ENCODE measurements at places on chromosomes 1 and 21.

GRCh38 chr1:182142621-182143020 lies 81.1 kb upstream of the ZNF648 start:
- no peak for DNase-seq

DNA sequence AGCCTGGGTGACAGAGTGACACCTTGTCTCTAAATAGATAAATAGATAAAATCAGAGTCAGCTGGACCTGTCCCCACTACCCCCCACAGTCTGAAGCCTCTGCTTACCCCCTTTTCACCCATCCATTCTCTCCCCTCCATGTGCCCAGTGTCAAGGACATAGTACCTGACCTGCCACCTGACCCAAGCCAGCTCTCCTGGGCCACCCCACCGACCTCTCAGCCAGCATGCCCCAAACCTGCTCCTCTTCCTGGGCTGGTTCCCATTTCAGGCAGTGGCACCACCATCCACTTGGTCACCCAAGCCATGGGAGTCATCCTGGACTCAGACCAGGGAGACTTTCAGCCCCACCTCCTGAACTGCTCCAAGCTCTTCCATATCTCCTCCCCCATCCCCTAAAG lies 28.2 kb downstream of the CITED4 start:
- DNase-seq, result no peak

DNA sequence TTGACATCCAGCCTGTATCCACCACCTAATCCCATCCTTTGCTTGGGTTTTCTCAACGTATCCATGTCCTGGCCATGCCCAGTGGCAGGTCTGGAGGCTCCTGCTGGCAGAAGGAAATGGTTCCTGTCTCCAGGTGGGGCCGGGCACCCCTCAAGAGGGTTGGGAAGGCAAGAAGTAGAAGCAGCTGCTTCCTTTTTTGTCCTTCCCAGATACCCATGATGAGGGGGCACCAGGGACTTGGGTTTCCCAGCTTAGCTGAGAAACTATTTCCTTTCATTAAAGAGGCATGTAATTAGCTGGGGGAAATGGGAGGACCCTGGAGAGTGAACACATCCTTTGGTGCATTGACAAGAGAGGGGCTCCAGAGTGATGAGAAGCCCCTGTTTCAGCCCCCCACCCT lies 21.1 kb upstream of the SLC45A3 start:
- no peak for DNase-seq

DNA sequence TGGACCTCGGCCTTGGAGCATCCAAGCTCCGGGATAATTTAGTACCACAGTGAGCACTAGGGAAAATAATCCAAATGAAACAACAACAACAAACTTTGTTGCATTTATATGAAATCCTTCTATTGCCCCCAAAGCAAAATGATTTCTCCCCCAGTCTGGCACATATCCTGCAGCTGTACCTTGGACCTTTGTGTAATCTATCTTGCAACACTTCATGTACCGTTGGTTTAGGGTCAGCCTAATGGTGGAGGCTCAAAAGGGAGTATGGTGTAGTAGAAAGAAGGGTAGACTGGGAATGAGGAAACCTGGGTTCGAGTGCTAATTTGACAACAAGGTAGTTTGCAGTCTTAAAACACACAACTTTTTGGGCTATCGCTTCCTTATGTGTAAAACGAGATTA lies 12.1 kb downstream of the GREM2 start:
- DNase-seq, result no peak

GRCh38 chr1:23475134-23475628 lies 8.8 kb downstream of the ASAP3 start:
- DNase-seq, result no peak

GRCh38 chr1:159999204-159999603 lies 32.6 kb downstream of the PIGM start:
- DNase-seq, result no peak

- no peak for DNase-seq
Measured at GRCh38 chr1:111704776-111705175, 34.4 kb downstream of the INKA2 start.

DNA sequence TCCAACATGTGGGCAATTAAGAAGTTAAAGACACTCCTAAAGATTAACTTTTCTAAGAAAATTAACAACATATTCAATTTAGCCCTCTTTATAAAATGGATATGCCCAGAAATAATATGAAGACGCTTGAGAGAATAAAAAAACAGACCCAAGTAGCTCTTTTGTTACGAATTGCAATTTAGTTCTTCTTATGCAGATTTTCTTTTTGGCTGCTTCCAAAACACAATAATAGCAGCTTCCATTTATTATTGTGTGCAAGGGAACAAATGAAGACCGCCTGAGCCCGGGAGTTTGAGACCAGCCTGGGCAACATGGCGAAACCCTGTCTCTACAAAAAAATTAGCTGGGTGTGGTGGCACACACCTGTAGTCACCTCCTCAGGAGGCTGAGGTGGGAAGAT lies 50.4 kb upstream of the BCL10 start:
- DNase-seq, result no peak

DNA sequence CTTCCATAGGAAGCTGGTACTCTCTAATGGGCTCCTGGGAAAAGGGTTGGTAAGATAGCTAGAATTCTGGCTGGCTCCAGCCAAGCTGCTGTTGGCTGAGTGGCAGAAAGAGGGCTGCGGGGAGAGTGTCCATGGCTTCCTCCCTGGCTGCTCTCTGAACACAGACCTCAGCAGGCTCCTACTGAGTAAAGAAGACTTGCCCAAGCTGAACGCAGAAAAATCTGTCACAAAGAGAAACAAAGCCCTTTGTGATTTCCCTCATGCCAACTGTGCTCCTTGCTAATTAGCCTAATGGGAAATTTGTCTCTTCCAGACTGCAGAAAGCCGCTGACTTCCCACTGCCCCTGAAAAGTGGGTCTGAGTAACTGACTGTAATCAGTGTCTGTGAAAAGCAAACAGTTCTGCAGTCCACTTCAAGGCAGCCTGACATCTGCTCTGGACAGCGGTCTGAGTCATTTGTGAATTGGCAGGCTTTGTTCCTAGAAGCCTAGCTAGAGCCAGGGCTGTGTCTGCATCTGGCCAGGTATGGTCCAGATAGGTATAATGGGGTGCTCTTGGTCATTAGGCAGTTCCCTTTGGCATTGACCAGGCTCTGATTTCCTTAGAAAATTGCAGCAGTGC lies 282.8 kb downstream of the ZNF648 start:
- no peak for DNase-seq

DNA sequence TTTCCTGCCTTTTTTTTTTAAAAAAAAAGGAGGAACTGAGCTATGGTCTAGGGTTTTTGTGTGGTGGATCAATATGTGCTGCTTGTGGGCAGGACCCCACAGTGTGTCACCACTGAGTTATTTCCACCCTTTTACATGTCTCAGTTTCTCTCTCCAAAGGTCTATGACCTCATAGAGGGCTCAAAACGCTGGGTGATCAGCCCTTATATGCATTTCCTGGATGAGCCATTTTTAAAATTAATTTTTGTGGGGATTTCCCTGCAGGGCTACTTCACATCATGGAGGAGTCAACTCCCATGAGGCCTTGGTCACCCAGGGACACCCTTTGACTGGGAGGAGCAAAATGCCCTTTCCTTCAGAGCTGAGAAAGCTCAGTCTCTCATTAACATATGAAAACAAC lies 20.7 kb upstream of the HAO2 start:
- no peak for DNase-seq

DNA sequence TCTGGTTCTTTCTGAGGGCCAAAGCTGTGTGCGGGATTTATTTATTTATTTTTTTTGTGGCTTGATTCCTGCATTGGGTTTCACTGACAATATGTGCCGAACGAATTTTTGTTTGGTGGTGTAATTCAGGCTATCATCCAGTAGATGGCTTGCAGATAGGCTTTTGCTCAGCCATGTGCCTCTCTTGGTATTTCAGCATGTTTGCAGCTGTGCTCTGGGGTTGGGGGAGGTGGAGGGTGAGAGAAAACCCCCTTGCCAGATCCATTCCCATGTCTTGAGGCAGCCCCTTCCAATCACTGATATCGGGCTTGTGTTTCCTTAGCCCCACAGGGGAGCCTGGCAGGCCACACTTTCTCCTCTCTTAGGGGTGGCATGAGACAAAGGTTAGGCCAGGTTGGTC lies 302.4 kb downstream of the PTGER3 start:
- no peak for DNase-seq

DNA sequence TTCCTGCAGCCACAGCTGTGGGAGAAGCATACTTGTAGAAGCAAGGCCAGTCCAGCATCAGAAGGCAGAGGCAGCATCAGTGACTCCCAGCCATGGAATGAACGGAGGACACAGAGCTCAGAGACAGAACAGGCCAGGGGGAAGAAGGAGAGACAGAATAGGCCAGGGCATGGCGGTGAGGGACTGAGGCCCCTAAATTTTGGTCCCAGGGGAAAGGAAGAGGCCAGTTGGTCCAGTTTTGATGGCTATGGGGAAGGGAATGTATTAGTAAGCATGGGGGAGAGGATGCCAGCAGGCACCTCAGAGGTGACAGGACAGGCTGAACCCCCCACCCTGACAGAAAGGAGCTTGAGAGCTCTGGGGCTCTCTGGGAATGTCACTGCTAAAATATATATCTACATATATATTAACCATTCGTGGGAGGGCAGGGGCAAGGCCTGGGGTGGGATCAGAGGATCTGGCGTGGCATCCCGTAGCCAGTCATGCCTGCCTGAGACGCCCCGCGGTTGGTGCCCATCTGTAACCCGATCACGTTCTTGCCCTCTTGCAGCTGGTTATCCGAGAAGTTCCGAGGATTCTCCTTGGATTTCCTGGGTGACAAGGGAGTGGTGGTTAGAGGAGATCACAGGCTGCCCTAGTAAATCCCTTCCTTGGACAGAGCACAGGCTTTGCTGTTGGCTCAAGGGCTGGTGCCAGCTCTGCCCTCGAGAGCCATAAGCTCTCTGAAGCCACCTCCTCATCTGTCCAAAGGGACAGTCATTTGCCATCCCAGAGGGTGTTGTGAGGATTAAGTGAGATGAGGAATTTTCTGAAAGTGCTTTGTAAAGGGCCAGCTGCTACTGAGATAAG lies 6.7 kb downstream of the TAGLN2 start:
- no peak for DNase-seq

DNA sequence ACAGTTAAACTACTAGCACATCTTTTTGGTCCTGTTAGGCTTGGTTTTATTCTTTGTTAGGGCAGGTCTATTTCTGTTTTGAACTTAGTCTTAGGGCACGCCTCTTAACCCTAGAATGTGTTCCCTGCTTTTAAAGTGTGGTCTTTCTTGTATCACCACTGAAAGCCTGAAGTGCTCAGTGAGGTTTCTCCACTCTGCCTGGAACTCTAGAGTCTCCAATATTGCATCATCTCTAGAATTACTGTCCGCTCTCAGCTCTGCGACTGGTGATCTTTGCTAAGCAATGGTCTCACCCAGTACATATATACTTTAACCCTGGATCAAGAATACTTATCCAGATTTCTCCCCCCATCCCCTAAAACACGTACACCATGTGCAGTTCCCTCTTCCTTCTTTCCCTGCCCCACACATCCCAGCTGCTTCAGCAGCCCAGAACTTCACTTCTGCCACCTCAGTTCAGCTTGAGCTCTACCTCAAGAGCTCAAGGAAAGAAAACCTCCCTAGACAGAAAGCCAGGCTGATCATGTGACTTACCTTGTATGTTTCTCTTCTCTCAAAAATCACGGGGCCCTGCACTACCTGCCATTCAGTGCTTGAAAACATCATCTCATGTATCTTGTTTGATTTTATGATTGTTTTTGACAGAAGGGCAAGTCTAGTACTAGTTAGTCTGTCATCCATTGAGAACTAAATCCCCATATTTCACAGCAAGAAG lies 59.9 kb downstream of the TENT5C start:
- no peak for DNase-seq

DNA sequence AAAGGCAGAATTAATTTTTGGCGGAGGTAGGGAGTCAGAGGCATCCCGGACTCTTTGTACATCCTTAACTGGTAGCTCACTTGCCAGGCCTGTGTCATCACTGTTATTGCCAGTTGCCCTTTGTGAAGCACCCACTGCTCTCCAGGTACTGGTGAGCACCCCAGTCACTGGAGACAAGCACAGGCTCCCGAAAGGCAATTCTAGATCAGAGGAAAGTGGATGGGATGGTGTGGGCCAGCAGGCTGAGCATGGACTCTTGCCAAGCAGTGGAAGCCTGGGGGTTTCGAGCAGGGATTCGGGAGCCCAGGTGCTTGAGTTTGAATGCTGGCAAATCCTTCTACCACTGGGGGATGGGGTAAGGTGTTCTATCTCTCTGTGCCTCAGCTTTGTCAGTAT lies 551.1 kb downstream of the MATN1 start:
- no peak for DNase-seq

GRCh38 chr1:201828217-201828819 lies 639 bp upstream of the IPO9 start:
- no peak for DNase-seq

- DNase-seq, result no peak
Measured at GRCh38 chr1:196977278-196977677, at the start of gene CFHR5. Gene CFHR5 (plus strand): TSS chr1:196977556. CDS start chr1:196977665, 109 bp downstream.

DNA sequence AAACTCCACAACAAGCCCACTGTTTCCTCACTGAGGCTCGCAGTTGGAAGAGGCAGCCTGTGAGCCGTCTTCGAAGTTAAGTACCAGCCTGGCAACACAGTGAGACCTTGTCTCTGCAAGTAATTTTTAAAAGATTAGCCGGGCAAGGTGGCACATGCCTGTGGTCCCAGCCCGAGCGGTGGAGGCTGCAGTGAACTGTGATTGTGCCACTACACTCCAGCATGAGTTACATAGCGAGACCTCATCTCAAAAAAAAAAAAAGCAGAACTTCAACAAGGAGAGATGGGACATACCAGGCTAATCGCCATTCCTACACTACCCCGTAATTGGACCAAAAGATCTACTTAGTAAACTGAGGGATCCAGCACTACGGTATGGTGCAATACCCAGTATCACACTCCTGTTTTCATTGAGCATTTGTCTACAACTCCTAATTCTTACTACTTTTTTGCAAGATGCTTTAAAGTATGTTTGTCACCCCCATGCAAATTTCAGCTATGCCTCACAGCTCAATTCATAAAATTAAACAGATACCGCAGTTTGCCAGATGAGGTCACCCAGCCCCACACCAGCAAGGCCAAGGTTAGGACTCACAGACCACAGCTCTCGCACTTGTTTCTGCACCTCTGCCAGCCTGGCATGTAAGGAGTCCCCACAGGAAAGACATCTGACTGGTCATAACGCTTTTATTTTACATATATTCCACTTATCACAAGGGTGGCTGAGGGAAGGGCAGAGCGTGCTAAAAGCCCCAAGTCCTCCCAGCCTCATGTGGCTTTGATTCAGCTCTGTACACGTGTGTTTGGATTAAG lies 21.0 kb downstream of the SDE2 start:
- peak; percentile 35 for DNase-seq

- no peak for DNase-seq
Measured at GRCh38 chr1:168567007-168567406, 9.4 kb upstream of the XCL1 start.

DNA sequence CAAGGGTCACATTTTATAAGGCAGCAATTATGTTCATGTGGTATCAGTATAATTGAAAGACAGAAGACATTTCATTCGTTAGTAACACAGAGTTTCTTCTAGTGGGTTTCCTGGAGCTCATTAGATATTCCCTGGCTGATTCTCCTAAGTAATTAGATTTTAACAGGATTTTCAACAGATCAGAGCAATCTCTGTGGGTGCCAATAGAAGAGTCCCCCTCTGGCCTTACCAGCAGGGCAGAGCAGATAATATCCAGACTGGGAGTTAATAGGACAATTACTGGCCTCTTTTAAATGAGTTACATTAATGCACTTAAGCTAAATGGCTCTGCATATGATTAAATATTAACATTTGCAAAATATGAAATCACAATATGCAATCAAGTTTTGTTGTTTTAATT lies 74.2 kb upstream of the FOXD3 start:
- DNase-seq, result no peak
